Activated CD4-positive, alpha-beta T cell treated with anti-CD3 and anti-CD28 coated beads, Interleukin-2, amount 50 U/mL, for 4 hours (primary cell): ENCODE measurements at places on chromosomes 2 and 18.

DNA sequence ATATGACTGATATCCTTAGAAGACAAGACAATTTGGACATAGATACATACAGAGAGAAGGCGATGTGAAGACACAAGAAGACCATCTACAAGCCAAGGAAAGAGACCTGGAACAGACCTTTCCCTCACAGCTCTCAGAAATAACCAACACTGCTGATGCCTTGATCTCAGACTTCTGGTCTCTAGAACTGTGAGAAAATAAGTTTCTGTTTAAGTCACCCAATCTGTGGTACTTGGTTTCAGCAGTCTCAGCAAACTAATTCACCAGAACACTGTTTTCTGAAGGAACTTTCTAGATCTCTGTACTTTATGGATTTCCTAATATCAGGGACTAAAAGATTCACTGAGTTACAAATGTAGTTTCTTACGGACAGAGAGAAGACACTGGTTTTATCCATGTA, 58.8 kb downstream of the NAB1 start:
- DNase-seq: no peak

- DNase-seq: no peak
Observed at GRCh38 chr18:35029770-35030169, 11.4 kb upstream of the MAPRE2 start.

DNA sequence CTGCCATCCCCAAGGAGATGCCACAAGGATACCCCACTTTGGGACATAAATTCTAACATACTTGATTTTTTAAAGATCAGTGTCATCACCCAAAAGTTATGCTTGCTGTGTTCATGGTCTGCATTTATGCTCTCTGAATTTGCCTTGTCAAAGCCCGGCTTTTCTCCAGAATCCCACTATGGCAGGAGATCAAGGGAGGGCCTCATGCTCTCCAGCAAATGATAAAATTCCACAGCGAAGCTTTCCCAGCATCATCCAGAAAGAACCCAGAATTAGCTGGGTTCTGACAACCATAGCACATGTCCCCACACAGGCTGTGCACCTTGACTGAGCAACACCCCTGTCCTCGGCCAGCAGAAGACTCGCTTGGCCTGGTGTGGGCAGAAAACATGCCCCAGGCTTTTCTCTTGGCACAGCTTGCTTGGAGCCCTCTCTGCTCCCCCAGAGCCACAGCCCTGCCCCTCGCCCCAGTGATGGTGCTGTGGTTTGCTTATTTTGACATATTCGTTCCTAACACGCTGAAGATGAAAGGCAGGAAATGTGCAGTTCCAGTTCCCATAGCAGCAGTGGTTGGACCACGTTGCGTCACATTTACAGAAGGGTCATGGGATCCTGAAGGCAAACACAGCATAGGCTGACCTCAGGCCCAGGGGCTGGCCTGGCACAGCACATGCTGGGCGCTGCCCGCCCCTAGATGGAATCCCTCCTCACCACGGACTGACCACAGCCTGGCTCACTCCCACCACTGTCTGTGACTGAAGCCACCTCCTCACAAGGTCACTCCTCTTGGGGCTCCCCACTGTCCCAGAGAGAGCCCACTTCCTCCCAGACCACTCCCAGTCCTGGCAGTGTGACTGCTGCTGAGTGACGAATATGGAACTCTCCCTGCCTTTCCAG, 14.1 kb upstream of the CHRNA1 start:
- peak; percentile 47 for DNase-seq

DNA sequence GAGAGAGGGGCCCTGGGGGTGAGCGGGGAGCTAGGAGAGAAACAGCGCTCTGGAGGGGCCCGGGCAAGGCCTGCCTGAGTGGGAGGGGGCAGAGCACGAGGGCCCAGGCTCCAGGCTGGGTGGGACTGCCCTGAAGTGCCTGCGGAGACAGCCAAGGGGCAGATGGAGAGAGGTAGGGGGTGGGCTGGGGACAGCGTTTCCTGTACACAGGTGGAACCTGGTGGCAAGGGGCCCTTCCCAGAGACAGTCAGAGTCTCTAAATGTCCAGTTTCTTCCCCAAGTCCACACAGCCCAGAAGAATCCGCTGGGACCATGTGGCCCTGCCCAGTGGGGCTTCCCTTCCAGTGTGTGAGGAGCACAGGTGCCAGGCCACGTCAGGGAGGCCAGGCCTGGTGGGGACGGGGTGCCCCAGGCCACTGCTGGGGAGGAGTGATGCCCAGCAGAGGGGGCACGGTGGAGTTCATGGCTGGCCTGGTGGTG, 1.7 kb upstream of the GPR35 start:
- no peak for DNase-seq

GRCh38 chr2:167987558-167987957, 259.8 kb downstream of the STK39 start:
- DNase-seq: no peak

GRCh38 chr18:58605027-58606020, 23.6 kb downstream of the ALPK2 start:
- DNase-seq: peak; percentile 38

GRCh38 chr2:224997802-224998201, 44.5 kb downstream of the DOCK10 start:
- DNase-seq: no peak

DNA sequence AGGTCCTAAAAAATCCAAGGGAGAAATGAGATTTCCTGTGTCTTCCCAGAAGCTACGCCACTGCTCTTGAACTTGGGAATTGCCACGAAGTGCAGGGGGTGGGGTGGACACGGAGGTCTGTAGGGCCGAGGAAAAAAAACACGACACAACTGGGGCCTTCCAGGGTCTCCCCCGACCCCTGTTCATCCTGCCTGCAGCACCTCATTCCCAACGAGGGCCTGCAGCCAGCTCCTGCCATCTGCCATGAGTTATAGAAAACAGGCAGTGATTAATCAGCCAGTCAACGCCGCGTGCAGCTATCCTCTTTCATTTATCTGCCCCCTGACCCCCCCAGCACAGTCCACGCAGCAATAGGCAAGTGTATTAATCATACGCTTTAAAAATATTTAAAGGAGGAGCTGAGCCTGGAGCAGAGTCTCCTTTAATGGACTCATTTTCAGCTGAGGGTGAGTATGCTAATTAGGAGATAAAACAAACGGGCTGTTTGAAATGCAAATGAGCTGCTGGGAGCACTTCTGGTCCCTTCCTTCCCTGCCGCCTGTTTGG, 209.9 kb downstream of the TFCP2L1 start:
- DNase-seq: no peak

DNA sequence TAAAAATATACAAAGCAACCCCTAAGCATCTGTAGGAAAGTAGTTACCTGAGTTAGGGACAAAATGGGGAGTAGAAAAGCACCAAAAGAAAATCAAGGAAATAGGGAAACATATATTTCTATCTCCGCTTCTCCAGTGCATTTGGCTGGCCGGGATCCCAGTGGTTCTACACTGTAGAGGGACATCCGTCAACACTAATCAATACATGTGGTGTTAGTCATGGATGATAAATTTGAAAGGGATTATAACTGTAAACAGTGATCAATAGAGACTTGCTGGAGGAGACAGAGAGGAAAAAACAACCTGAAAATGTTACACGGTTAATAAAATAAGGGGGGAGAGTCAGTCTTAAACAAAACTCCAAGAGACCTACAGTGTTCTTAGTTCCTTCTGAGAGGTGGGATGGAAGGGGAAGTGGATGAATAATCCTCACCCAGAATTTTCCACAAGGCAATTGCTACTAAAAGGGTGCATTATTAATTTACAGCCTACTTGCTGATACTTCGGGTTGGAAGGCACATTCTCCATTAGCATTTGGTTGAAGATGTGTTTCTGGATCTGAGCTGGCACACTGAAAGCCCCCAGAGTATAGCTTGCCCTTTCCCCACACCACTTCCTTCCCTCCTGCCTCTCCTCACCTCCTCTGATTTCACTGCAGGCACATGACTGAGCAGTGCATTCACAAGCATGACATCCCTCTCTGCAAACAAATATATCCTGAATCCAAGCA, 530.0 kb downstream of the BCL11A start:
- DNase-seq: no peak

DNA sequence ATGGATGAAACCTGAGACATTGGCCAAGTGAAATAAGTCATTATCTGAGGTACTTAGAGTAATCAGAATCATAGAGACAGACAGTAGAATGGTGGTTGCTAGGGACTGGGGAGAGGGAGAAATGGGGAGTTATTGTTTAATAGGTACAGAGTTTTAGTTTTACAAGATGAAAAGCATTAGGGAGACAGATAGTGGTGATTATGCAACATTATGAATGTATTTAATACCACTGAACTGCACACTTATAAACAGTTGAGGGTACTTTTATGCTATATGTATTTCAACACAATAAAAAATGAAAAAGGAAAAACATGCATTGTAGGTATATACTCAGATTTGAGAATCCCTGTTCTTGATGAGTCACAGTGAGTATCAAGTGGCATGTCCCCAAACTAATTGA, 59.7 kb downstream of the EPC2 start:
- no peak for DNase-seq

DNA sequence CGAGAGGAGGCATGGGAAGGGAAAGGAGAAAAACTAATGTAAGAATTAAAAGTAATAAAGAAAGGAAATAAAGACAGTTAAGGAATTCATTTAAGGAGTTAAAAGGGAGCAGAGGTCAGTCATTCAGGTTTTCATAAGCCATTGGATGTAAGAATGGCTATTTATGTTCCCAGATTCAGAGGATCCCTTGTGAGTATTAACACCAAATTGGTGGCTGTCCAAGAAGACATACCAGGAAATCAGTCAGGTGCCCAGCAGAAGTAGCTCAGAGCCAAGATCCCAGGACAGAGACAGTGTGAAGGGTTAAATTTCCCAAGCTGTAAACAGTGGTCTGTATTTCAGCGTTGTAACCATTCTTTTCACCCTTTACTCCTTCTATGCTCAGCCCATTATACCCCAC, 550.4 kb downstream of the BCL11A start:
- no peak for DNase-seq

DNA sequence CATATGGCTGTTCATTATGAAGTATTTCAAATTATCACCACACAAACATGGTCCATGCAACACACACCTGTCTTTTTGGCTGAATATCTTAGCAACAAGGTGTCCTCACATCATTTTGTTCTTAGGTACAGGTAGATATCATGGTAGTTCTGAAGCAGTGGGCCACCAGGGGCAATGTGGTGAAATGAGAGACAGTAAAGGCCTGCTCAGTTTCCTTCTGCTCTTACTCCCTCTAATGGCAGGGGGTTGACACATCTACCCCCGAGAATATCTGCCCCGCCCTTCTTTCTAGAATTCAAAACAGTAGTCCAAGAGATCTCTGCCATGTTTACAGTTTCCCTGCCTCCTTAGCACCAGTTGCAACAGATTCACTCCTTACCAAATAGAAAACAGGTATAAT, 147.0 kb upstream of the KLHL14 start:
- DNase-seq: no peak

DNA sequence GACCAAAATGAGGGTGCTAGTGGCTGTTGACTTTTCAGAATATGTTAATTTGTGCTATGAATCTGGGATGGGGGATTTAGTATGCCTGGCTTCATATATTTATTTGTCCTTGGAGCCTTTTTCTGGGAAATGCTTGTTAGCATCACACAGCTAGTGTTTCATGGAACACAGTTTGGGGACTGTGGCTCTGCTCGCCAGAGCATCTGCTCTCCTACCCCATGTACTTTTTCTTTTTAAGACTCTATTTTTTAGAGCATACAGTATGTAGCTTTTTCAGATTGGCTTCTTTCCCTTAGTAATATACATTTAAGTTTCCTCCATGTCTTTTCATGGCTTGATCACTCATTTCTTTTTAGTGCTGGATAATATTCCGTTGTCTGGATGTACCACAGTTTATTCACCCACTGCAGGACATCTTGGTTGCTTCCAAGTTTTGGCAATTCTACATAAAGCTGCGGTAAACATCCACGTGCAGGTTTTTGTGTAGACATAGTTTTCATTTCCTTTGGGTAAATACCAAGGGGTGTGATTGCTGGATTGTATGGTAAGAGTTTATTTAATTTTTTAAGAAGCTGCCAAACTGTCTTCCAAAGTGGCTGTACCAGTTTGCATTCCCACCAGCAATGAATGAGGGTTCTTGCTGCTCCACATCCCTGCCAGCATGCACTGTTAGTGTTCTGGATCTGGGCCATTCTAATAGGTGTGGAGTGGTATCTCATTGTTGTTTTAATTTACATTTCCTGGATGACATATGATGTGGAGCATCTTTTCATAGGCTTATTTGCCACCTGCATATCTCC, 44.1 kb downstream of the EFR3B start:
- DNase-seq: no peak

- DNase-seq: no peak
Observed at GRCh38 chr2:169077674-169078240, 8.4 kb downstream of the DHRS9 start.

GRCh38 chr2:223562078-223562477, 40.1 kb downstream of the SCG2 start:
- no peak for DNase-seq

GRCh38 chr2:199607914-199608313, 150.2 kb upstream of the SATB2 start:
- no peak for DNase-seq

GRCh38 chr18:40925071-40925541, 1029.9 kb upstream of the PIK3C3 start:
- DNase-seq: no peak

- no peak for DNase-seq
Observed at GRCh38 chr2:64447317-64448040, 6.5 kb upstream of the LGALSL start.
